ENCODE measurements at places on chromosomes 12 and 14. TPM values are rescaled to one million over a fixed set of nuclear protein-coding genes. Genes with fewer than 3 reads are reported as not detected.
A peak's percentile ranks its signal among the peaks of the same experiment; 100 is the strongest.

DNA sequence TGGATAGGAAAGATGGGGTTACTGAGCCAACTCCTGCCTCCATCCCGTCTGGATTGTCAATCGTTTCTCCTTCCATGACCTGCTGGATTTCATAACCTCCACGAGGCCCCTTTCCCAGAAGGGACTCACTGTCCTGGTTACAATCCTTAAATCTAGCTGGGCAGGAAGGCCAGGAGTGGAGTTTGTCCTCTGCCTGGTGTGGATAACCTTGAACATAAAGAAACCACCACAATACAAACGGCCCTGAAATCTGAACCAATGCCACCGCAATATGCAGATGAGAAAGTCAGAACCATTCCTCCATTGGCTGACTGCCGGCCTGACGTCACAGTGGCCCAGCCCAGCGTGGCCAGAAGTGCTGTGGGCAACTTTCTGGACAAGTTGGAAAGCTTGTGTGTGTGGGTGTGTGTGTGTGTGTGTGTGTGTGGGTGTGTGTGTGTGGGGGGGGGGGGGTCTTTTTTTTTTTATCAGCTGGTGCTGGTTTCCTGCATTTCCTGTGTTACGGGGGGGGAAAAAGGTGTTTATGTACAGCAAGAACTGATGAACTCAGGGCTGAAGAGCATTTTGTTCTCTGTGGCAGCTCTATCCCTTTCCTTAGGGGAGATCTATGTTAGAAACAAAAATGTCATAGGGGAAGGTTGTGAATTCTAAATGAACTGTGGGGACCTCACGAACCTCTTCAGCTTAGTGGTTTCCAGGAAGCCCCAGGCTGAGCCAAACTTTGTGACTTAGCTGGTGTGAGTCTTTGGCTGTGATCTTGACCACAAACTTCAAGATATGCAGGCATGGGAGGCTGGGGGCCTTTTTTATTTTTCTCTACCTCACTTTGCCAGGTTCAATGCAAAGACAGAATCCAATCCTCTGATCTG, 81.6 kb upstream of the MED13L start:
- DNase-seq = peak; percentile 86

DNA sequence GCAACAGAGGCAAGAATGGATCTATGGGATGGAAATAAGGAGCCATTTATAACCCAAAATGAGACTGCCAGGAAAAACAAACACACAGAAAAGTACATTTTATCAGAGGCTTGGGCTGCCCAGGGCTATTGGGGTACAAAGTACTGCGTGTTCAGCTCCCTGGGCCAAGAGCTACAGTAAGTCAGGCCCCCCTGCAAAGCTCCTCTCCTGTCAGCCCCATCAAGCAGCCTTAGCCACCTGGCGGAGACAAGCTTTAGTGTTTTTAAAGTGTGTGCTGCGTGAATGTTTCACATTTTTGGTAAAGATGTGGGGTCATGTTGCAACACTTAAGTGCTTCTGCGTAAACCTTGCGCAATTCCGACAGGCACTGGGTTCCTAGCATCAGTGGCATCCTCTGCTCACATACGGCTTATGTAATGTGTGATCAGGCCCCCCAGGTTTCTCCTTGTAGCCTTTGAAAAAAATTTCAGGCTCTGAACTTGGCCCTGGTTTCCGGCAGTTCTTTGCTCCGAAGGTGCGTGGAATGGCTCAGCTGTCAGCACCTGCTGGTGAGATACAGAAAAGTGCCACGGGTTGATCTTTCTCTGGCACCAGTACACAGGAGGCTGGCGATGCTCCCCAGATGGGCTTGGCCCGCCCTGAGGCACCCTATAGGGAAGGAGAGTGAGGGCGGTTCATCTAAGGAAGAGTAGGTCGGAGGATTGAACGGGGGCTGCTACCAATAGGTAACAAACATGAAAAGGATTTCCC, 198.7 kb upstream of the EEA1 start:
- no peak for DNase-seq

GRCh38 chr12:51593539-51593938, 2.5 kb downstream of the SCN8A start:
- no peak for DNase-seq

- DNase-seq = no peak
These were observed 33.7 kb upstream of the PPP2R5C start for GRCh38 chr14:101727611-101728366.

GRCh38 chr12:12872139-12872933, 19.0 kb upstream of the GPRC5A start:
- no peak for DNase-seq

GRCh38 chr12:123278101-123278627, 6.5 kb upstream of the CDK2AP1 start:
- no peak for DNase-seq

GRCh38 chr14:59044707-59045106, 143.8 kb upstream of the DAAM1 start:
- no peak for DNase-seq

GRCh38 chr14:76430017-76430416, 54.1 kb downstream of the ESRRB start:
- no peak for DNase-seq

The C12orf50 gene
- not detected for total RNA-seq

The POTEG gene
- not detected for total RNA-seq

The IAPP gene
- total RNA-seq = not detected

The SIX6 gene
- not detected for total RNA-seq

The RASSF3 gene
- total RNA-seq = 92.1 TPM

The KLHL33 gene
- 0.43 TPM for total RNA-seq

Measured in natural killer cell treated with Interleukin-12 subunit alpha and Interleukin-12 subunit beta and Interleukin-15 and Interleukin-18, amount 100 ng/mL, for 72 hours (primary cell).